ENCODE measurements at places on chromosomes 16 and 17.

- DNase-seq: no peak
These were observed 18.0 kb upstream of the GAS7 start for GRCh38 chr17:10216213-10216938.

DNA sequence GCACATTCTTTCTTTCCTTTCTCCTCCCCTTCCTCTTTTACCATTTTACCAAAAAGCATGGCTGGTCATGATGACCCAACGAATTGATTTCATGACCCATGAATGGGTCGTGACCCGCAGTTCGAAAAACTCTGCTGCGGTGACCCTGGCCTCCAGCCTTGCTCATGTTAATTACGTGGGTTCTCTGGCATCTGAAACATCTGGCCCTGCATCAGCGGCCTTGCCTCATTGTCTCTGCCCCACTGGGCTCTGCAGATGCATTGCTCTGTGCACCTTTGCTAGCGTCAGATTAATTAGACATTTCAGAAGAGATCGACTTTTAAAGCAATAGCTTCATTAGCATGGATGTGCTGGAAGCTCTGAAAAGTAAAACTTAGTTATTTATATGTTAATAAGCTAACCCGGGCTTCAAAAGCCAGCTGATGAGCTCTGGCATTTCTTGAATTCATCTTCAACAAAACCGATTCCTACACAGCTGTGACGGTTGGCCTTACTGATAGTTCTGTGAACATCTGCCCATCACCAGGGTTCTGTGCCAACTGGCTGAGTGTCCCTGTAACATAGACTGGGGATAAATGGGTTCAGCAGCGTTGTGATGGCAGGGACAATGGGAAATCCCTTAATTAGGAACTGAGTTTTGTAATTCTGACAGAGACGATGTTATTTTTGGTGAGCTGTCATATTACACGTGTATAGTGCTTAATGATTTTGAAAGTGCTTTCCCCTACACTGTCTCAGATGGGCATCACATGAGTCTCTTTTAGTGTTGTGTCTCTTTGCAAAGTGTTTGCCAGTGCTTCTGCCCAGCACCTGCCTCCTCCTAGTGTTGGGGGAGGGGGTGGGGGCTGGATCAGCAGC lies 225.9 kb upstream of the EEF2KMT start:
- DNase-seq: no peak

DNA sequence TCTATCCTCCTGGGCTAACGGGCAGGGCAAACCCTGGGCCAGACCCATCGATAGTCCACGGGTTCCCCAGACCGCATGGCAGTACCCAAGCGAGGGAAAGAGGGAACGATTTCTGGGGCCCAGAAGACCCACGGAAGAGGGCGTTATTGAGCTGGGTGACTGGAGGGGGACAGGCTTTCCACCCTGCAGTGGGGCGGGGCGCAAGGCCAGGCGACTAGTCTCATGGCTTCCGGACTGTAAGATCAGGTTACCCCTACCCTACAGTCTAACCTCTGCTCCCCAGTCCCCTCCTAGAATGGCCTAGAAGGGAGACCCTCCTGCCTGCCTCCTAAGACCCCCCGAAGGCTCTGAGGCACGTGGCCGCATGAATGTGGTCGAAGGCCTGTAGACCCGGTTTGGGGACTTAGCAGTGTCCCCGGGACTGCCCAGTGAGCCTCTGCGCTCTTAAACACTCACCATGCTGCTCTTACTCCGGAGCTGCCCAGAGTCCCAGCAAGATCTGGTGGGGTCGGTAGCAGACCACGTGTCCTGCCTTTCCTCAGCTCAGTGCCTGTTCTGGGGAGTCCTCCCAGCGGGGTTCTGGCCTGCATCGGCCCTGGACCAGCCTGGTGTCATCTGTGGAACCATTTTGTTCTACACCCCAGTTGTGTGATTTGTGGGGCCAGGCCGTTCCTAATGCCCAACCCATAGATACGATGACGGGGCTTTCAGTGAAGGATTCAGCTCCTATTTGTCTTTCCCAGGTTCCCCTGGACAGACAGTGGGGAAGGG lies 13.2 kb upstream of the AURKB start:
- peak; percentile 81 for DNase-seq

- no peak for DNase-seq
These were observed 323.0 kb downstream of the C16orf95 start for GRCh38 chr16:86994215-86994614.

GRCh38 chr16:61500851-61501250 lies 535.4 kb downstream of the CDH8 start:
- no peak for DNase-seq

DNA sequence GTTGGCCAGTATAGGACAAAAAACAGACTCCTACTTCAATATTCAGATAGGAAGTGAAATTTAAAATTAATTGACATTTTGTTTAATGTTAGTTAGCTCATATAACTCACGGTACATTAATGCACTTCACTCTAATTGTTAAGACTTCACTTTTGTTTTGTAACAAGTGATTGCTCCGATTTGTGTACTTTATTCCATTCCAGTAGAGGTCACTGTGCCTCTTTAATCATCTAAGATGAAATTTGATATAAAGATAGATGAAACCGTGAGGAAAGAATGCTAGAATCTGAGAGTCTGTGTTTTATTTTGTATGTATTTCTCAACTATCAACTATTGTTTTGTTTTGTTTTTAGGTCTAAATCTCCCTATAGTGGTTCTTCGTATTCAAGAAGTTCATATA lies 29.0 kb downstream of the RBBP6 start:
- no peak for DNase-seq

- no peak for DNase-seq
These were observed 12.8 kb upstream of the ZFP90 start for GRCh38 chr16:68526143-68526781.

- no peak for DNase-seq
These were observed 14.5 kb upstream of the TNFRSF13B start for GRCh38 chr17:16986391-16986790.

- DNase-seq: no peak
These were observed 5.8 kb upstream of the MRPL58 start for GRCh38 chr17:75006653-75007052.

DNA sequence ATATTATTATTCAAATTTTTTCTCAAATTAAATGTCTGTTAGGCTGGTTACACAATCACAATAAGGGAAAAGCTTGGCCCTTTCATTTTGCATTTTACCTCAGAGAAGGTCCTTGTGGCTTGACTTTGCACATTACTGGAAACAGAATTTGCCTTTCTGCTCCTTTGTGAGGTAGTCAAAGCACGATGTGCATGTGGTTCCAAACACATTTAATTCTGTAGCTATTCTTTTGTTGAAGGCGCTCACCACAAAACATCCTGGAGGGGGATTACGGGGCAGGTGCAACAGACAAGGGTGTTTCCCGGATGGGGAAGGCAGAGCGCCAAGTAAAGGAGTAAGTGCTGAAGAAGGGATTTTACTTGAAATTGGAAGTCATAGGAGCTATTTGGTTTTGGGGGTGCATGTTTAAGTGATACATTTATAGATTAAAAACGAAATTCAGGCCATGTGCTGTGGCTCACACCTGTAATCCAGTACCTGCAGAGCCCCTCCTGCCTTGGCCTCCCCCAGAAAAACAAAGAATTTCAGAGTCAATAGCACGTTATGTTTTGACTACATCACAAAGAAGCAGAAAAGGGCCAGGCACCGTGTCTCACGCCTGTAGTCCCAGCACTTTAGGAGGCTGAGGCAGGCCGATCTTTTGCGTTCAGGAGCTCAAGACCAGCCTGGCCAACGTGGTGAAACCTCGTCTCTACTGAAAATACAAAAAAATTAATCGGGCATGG lies 31.2 kb upstream of the TENT4B start:
- no peak for DNase-seq

GRCh38 chr16:70739389-70739788 lies 53.5 kb upstream of the MTSS2 start:
- DNase-seq: no peak

All from activated effector memory CD4-positive, alpha-beta T cell treated with anti-CD3 and anti-CD28 coated beads, Interleukin-2, amount 50 U/mL, for 16 hours (primary cell).